Activated naive CD4-positive, alpha-beta T cell treated with anti-CD3 and anti-CD28 coated beads, Interleukin-2, amount 50 U/mL, for 16 hours (primary cell): ENCODE measurements at places on chromosomes 11 and 22.
A peak's percentile ranks its signal among the peaks of the same experiment; 100 is the strongest.

DNA sequence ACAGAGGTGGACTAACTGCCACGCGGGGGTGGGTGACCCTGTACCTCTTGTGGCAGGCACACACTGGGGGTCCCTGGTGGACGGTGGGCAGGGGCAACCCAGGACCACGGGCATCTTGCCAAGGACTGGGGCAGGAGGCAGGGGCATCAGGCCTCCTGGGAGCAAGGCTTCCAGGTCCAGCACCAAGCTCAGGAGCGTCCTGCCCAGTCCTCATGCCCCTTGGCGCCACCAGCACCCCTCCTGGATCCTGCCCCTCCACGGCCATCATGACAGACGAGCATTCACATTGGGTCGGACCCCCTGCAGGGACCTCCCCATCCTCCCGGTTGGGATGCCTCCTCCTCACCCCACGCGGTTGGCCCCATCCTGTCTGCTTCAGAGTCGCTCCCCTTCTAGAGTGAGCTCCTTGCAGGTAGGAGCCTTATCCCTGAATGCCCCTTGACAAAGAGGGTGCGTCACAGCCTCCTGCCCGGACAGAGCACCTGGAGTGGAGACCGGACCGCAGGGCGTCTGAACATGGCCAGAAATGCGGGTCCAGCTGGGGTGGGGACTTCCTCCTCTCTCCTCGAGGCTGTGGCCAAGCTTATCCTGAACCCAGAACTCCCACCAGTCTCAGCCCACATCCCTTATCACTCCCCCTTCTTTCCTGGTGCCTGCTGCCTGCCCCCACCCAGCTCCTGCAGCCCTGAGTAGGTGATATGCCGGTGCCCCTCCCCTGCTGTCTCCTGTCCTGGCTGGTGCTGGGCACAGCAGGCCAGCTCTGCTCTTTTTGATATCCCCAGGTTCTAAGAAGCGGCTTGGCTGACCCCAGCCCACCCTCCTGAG is 40.3 kb downstream of the IGF2 start:
- peak; percentile 6 for DNase-seq

GRCh38 chr11:79667380-79667779 is 226.6 kb upstream of the TENM4 start:
- DNase-seq: no peak

DNA sequence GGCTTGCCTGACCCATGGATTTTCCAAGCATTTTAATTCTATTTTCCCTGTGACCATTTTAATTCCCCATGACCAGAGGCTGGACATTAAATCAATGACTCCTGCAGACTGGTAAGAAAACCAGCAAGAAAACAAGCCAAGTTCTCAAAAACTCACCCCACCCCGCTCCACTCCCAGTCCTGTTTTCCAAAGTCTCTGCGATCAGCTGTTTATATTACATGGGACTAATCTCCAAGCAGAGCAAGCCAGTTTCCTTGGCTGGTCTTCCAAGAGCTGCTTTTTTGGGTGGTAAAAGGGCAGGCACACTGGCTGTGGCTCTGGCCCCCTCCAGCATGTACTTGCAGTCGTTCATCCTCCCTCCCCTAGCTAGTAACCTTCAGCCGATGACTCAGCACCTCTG is 97.9 kb downstream of the RRAS2 start:
- DNase-seq: no peak

DNA sequence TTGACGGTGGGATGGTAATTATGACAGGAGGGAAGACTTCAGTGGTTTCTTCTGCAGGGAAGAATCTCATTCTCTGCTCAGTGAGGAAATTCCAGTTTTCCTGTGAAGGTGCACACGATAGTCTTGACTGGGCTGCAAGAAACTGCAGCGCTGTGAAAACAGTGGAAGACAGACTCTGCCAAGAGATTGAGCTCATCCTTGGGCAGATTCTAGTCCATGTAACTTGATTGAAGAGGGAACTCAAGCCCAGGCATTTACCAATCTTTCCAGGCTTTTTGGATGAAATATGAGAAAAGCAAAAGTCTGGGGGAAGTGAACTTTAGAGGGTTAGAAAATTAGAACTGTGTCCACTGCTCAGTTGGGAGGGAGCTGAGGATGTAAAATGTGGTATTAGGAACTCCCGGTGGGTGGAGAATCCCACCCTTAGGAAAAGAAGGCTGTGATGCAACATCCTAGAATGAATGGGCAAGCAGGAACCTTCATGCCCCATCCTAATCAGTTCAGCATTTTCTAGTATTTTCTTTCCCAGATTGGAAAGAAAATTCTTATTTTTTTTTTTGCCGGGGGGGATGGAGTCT is 212.6 kb downstream of the DBX1 start:
- no peak for DNase-seq

DNA sequence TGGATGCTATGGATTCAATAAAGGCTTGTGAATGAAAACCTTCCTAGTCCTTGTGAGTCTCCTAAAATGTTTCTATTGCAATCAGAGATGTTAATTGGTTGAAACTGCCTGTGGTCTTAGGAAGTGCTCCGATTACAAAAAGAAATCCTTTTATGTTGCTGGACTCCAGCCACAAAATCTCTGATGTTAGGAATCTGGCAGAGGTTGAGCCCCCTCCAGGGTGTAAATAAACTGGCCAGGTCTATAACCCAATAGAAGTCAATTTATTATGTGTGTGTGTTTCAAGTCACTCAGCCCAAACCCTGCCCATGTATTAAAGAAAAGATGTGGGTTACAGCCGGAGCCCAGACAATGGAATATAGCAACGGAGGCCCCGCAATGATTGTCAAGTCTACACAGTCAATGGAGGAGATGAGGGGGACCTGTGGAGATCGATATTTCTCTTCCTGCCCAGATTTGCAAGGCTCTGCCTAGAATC is 218.1 kb upstream of the SORL1-AS1 start:
- DNase-seq: no peak

GRCh38 chr11:20362481-20362880 is 1.0 kb upstream of the HTATIP2 start:
- DNase-seq: no peak

DNA sequence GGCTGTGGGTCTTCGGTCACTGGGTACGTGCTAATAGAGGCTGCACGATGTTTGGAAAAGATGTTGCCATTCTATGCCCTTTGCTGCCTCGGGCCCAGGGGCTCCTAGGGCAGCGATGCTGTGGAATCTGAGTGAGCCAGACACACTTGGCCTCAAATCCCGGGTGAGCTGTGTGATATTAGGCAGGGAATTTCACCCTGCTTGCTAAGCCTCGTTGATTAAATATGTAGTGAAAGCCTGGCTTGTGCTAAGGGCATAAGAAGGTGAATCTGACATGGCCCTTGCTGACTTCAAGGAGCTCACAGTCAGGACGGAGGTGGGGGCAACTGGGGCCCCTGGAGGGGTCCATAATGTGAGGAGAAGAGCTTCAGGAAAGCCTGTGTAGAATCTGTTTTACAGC is 5.4 kb upstream of the HMOX1 start:
- DNase-seq: no peak

DNA sequence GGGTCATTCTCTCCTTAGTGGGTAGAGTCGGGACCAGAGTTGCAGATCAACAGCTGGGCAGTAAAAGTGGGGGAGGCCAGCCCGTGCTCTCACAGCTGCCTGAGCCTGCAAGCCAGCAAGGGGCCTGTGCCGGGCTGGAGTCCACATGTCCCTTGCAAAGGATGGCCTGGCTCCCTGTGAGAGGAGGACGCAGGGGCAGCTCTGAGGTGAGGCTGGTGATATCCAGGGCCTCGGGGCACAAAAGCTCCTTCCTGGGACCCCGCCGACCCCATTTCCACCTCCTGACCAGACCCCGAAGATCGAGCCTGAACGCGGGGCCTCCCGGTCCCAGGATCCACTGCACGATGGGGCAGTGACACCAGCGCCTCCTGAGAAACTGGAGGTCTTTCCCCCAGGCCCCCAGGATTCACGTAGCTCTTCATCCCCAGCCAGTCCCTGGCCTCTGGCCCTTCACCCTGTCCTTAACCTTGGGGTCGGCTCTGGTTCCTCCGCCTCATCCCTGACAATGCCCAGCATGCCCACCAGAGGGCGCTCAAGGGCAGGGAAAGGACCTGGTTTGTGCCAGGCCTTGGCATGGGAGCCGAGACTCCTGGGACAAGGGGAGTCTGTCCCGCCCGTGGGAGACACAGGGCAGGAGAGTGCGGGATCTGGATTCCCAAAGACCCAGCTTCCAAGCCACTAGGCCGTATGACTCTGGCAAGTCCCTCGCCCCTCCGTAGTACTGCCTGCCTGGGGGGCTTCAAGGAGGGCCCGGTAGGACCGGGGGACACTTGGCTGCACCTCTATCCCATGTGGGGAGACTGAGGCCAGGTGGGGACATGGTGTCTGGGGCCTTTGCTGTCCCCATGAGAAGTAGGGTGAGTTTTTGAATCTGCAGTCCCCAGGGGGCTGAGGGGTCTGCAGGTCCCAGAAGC is 17.8 kb upstream of the WNT7B start:
- DNase-seq: peak; percentile 74

GRCh38 chr11:13286279-13286821 is 8.8 kb downstream of the BMAL1 start:
- DNase-seq: no peak

GRCh38 chr11:63548178-63548577 is 11.6 kb downstream of the PLAAT4 start:
- no peak for DNase-seq

GRCh38 chr11:16669799-16670415 is 68.5 kb upstream of the C11orf58 start:
- DNase-seq: no peak

DNA sequence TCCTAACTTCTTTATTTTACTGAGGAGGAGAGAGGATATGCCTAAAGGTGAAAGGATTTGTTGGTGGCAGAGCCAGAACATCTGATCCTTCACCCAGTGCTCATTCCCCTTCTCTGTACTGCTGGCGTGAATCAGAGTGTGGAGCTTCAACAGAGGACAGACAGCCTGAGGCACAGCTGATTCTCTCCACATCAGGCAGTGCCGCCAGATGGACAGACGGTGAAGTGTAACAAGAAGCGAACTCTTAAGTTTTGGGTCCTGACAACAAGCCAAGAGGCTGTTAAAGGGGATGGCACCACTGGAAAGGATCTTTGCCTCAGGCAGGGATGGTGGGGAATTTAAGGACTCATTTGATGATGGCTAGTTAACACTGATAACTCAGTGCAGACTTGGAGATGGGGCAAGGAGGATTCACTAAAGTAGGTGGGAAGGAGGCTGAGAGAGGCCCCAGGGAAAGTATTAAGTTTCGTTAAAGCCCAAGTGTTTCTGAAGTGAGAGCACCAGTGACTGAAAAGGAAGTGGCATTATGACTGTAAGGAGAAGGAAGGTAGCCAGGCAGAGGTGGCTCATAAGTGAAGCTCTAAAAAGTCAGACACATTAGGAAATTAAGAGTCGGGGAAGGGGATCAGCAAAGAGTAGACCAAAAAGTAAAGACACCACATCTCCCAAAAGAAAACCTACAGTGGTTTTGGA is 81.3 kb downstream of the CLPB start:
- DNase-seq: no peak

GRCh38 chr11:101407324-101407723 is 176.5 kb downstream of the TRPC6 start:
- no peak for DNase-seq

GRCh38 chr22:41838842-41839618 is 6.1 kb downstream of the SREBF2 start:
- DNase-seq: no peak

DNA sequence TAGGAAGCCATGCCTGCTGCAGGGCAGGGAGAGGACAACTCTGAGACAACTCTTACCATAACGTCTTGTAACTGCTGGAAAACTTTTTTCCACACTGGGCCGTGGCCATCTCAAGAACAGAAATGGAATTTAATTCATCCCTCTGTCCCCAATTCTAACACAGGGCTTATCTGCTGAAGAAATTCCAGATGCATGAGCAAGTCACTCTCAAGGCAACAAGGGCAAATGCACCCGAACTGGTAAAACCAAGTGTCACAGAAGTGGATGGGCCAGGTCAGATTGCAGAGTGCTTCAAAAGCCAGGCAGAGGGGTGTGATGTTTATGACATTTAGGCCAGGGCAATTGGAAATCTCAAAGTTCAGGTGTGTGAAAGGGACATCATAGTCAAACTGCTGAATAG is 7.4 kb downstream of the SMPD1 start:
- DNase-seq: no peak

GRCh38 chr11:11416502-11416901 is 63.5 kb upstream of the CSNK2A3 start:
- DNase-seq: no peak

GRCh38 chr22:49326558-49326957 is 501.1 kb downstream of the BRD1 start:
- no peak for DNase-seq

- no peak for DNase-seq
These were observed 1465.0 kb downstream of the TBC1D22A start for GRCh38 chr22:48227341-48228018.

DNA sequence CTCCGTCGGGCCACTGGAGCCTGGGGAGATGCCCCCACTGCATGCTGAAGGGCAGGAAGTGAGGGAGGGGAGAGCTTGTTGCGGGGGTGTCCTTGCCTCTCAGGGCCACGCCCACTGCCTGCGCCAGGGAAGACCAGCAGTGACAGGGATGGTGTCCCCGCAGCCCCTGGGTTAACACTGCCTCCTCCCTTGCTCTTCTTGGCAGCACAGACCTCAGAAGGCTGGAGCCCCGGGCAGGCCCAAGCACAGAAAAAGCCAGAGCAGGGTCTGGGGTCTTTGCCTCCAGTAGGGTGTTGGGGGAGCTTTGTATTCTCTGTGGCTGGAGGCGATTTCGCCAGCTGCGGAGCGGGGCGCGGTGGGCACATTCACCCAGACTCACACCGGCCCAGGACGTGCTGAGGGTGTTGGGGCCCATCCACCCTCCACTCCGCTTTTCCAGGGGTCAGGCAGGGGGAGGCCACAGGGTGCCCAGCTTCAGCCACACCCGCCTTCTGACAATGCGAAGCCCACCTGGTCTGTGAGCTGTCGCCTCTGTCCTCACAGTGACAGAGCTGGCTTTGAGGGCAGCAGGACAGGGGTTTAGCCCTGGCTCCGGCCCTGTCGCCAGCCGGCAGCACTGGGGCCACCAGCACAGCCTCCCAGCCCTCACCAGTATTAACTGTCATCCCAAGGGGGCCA is 83.7 kb downstream of the CDKN1C start:
- peak; percentile 8 for DNase-seq

DNA sequence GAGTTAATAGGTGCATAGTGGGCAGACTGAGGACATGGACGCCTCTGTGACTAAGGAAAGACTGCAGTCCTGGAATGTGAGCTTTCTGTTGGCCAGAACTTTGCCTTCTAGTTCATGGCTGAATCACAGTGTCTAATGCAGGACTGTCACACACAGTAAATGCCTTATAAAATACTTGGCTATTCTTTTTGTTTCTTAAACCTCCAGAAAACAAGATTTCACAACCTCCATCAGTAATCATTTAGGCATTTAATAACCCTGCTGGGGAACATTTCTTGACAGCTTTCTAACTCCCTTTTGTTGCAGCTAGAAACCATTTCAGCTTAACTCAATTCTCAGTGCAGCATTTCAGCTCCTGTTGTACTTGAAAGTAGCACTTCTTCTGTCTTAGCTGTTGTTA is 335.8 kb upstream of the DDI1 start:
- DNase-seq: no peak

- DNase-seq: no peak
These were observed 317.1 kb downstream of the NTM start for GRCh38 chr11:131687291-131688047.

- no peak for DNase-seq
These were observed 150.7 kb downstream of the ADAMTS15 start for GRCh38 chr11:130599073-130599654.

- DNase-seq: peak; percentile 57
These were observed 18.2 kb downstream of the KCNJ1 start for GRCh38 chr11:128848815-128849455.
